Stimulated activated CD8-positive, alpha-beta memory T cell treated with anti-CD3 and anti-CD28 coated beads, Interleukin-4, amount 100 ng/mL, for 1 hour (primary cell): ENCODE measurements at places on chromosomes 11 and 22.

DNA sequence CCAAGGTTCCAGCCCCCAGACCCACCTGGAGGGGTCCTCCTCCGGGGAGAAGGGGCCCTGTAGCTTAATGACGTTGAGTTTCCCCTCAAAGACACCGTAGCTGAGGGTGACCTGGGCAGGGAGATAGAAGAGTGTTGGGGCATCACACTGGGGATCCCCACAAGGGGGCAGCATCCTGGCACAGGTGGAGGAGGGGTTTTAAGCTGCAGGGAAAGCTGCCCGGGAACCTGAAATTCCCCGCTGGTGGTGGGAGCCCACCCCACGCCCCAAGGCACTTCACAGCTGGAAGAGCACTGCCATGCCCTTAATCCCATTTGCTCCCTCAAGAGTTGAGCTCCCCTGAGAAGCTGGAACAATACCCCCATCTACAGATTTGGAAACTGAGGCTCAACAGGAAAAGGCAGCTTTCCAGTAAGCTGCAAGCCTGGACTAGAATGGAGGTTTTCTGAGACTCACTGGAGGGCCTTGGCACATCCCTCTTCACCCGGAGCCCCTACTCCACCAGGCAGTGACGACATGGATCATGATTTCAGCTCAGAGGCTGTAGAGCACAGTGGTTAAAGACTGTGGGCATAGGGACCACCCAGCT is 13.7 kb downstream of the MFNG start:
- DNase-seq, result no peak

DNA sequence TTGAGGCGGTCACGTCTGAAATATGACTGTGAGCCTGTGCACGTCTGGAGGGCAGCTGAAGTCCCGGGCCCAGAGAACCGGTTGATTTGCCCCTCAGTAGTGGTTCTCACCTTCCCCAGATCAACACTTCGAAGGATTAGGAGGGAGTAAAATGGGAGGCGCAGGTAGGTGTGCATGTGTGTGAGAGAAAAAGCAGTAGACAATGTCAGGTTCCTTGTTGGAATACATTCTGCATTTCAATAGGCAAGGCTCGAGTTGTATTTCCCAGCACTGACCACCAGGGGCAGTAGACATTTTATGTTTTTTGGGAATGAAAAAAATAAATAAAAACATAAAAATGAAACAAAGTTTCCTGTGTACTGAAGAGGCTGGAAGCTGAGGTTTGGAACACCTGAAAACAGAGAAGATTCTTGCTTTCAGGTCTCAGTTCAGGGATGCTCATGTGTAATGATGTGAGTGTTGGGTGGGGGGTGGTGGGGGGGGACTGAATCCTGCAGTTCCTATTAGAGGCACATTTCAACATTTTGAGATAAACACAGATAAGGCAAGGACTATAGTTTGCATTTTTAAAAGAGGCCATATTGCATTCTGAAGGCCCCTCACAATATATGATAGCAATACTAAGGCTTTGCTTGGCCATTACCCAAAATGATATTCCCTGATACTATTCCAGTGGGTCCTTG is 333.9 kb downstream of the CADM1 start:
- no peak for DNase-seq

DNA sequence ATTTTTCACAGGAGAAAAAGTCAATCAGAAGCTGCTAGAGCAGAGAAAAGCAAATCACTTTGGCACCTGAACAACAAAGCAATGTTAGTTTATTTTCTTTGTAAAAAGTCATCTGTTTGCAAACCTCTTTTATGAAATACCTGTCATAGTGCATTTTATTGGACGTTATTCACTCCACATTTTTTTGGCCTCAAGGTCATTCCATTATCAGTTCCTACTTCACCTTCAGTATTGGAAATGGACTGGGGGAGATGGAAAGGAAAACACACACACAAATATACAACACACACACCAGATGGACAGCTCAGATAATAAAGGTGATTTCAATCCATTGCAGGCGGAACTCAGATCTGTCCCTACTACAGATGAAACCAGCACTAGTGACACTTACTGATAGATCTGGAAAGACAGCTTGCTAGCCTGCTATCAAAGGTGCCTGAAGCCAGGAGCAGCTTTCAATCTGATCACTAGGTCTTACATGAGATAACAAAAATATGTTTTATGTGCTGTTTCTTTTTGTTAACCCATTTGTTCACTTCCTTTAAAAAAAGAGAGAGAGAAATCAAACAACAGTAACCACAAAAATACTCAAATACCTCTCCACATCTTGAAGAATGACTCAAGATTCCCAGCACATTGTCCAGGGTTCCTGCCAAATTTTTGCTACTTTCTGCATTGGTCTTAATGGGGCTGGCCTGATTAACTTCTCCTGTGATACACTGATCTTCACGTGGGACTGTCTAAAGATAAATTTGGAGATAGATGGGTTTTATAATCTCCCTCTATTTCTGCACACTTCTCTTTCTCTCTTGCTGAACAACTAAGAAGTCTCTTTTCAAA is 844.3 kb upstream of the TENM4 start:
- no peak for DNase-seq

GRCh38 chr22:49807780-49808708 is 19.6 kb downstream of the BRD1 start:
- no peak for DNase-seq

- peak; percentile 60 for DNase-seq
Observed at GRCh38 chr22:35552196-35552842, 11.7 kb downstream of the RASD2 start.

- no peak for DNase-seq
Observed at GRCh38 chr22:32407312-32407711, 4.7 kb downstream of the RTCB start.

DNA sequence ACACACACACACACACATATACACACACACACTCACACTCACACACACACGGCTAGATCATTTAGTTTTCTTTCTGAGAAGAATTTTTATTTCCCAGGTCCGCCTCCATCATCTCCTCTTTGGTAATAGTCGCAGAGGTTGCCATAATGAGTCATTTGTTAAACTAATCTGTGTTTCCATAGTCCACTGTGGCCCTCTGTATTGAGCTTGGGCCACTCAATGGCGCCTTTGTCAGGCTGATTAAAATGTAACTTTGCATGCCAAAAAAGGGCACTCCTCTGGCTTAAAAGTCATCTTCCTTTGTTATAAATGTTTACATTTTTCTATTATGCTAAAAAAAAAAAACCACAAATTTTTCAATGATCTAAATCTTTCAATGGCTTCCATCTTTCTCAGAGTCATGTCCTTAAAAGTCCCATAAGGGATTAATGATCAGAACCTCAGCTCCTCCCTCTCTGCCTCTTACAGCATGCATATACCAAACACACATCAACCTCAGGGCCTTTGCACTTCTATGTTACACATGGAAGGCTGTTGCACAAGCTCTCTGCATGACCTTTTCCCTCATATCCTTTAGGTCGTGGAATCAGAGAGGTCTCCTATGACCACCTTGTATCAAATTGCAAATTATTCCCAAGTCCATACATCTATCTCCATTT is 35.3 kb downstream of the EHF start:
- no peak for DNase-seq

- no peak for DNase-seq
Observed at GRCh38 chr11:69703453-69703767, 412 bp downstream of the FGF19 start.
